ENCODE measurements at places on chromosomes 1 and 21. TPM values are rescaled to one million over a fixed set of nuclear protein-coding genes. Genes with fewer than 3 reads are reported as not detected.
A peak's percentile ranks its signal among the peaks of the same experiment; 100 is the strongest.

CNR2 gene
- total RNA-seq: not detected

PIGR gene
- not detected for total RNA-seq

GRCh38 chr1:78104322-78104721, 58.6 kb downstream of the GIPC2 start:
- DNase-seq: no peak

DNA sequence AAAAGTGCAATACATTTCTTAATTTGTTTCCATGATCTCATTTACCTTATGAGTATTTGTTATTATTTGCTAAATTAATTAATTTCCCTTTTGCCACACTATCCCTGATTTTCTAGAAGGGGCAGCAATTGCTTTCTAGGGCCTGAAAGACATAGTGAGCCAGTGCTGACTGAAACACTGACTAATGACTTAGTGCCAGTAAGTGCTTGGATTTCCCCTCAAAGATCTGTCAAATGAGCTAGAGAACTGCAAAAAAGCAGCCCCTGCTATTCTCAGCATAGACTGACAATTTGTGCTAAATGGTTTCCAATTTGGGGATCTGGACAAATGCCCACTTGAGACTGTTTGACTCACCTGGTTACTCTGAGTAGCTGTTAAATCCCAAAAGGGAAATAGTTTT, 35.6 kb upstream of the USH2A start:
- no peak for DNase-seq

- DNase-seq: no peak
These were observed 111.2 kb upstream of the ZNF648 start for GRCh38 chr1:182172699-182173098.

CYP4Z1 gene
- total RNA-seq: not detected

- DNase-seq: no peak
These were observed 30.4 kb downstream of the PIK3C2B start for GRCh38 chr1:204464187-204464631.

GRCh38 chr1:206472454-206472853, 2.2 kb downstream of the IKBKE start:
- no peak for DNase-seq

GRCh38 chr1:31407029-31407626, 5.9 kb upstream of the SERINC2 start:
- no peak for DNase-seq

DNA sequence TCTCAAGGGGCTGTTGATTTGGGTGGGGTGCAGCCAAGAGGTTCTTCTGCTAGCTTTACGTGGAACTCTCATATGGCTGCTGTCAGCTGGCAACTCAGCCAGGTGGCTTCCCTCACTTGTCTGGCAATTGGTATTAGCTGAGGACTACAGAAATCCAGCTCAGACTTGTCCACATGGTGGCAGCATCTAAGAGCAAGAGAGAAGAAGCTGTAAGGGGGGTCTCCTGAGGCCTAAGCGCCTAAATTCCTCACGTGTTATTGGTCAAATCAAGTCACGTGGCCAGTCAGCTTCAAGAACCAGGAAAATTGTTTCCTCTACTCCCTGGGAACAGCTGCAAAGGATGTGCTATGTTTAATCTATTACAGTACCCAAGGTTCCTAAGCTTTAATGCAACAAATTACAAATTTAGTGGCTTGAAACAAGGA, 4.2 kb upstream of the DYRK3 start:
- DNase-seq: peak; percentile 58

ARID1A gene
- 64.6 TPM for total RNA-seq

All from adrenal gland (tissue), 19 donors.